Upper lobe of right lung (tissue), 1 donor: ENCODE measurements at places on chromosomes 2 and 18. TPM values are rescaled to one million over a fixed set of nuclear protein-coding genes. Genes with fewer than 3 reads are reported as not detected.

GRCh38 chr2:111029181-111029927 is 91.4 kb upstream of the BCL2L11 start:
- H3K27me3 ChIP-seq: no peaks in the 10 kb centered on the region
- H3K4me3 ChIP-seq: no peak overlapping the region
- no peak for DNase-seq
- H3K27ac ChIP-seq: no peak overlapping the region
- H3K36me3 ChIP-seq: no peaks in the 10 kb centered on the region

Gene CAPG
- total RNA-seq: 419 TPM

DNA sequence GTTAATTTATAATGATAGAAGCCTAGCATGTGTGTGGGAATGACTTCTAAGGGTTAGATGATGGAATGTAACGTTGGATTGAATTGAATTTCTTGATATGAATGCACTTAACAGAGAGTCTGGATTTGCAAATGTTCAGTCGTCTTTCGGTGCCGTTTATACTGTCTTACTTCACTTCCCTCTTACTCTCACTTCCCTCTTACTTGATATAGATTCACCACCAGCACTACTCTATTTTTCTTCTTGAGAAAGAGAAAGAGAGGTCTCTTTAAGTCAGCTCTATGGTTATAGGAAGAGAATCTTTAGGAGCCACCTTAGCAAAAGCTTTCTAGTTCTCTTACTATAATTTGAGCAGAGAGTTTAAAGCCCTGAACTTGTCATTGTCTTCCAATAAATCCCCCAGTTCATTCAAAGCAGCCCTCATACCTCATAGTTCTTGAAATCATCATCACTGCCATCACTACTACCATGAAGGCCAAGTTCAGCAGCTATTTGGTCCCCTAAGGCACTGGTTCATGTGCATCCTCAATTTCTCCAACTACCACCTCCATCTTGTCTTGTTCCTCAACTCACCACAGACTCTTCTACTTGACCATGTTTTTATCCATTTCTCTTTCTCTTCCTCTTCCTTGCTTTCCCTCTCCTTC is 501.7 kb upstream of the TCF4 start:
- H3K36me3 ChIP-seq: no peaks in the 10 kb centered on the region
- H3K4me3 ChIP-seq: no peak overlapping the region
- H3K27me3 ChIP-seq: no peaks in the 10 kb centered on the region
- no peak for DNase-seq

DNA sequence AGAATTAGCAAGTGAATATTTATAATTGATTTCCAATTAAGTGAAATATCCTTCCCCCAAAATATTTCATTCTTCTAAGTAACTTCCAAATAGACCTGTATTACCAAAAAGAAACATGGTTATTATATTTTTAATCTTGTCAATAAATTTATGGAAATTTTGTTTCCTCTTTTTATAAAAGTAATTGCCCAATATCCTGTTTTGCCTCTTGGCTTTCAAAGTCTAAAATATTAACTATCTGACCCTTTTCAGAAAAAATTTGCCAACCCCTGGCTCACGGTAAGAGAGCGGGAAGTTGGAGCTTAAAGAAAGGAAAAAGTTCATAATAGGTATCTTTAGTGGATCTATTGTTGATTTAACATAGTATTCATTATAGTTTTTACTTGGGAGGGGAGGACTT is 20.4 kb upstream of the SANBR start:
- no peak overlapping the region for H3K4me3 ChIP-seq
- peaks cover 28% of the 10 kb centered on the region for H3K36me3 ChIP-seq
- no peak for DNase-seq

GRCh38 chr2:234348081-234348480 is 148.8 kb downstream of the ARL4C start:
- no peak overlapping the region for H3K27ac ChIP-seq
- no peaks in the 10 kb centered on the region for H3K36me3 ChIP-seq
- no peak overlapping the region for H3K4me3 ChIP-seq
- H3K27me3 ChIP-seq: no peaks in the 10 kb centered on the region
